IPS DF 6.9 (cell line): ENCODE measurements at places on chromosomes 4 and X.

DNA sequence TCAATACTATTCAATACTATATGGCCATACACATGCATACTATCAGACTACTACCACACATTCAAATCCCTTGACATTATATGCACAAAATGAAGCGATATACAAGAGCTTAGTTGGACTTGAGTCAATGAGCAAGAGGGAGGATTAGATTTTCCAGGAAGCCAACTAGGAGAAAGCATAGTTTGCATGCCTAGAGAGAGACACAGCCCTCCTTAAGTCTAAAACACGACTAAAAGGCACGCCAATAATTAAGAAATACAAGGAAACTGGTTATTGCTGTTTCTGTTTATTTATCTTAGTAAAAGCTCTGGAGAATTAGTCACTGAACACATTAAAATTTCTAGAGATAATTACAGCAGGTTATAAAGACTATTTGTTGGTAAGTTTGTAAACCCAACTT, 21.8 kb downstream of the MBNL3 start:
- DNase-seq: no peak

DNA sequence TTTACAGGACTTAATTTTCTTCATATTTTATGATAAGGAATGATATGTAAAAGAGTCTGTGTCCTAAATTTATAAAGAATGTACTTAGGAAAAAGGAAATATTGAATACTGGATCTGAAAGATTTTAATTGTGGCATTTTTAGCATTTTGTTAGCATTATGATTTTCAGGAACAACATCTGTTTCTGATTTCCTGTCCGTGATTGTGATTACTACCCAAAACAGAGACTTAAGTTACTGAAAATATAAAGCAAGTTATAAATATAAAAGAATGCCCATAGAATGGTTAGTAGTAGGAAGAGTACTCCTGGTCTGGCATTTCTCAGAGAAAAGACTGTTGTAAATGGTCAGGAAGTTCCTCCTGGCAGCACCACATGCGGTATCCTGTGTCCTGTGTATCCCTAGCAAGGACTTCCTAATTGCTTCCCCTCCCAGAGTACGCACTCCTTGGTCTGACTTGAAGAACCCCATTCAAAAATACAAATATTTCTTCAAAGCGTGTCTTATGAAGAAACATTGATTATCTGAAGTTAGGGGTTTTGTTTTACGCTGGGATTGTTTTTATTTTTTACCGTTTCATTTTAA, 88.9 kb downstream of the RS1 start:
- DNase-seq: no peak

DNA sequence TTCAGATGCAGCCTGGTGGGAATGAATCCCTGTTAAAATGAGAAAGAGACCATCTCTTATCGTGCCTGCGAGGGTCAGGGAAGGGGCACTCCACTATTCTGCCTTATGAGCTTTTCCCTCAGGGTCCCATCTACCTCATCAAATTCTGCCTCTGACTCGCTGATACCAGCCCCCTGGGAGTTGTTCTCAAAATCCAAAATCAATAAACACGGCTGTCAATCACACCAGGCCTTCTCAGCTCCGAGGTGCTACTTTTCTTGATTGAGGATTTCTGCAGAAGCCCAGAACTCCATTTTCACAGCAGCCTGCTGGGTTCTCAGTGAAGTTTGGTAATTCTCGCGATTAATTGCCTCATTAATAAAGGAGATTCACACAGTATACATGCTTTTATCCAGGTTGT, 312.6 kb downstream of the STIM2 start:
- DNase-seq: no peak

- DNase-seq: no peak
Measured at GRCh38 chrX:578531-578930, 52.1 kb upstream of the SHOX start.

DNA sequence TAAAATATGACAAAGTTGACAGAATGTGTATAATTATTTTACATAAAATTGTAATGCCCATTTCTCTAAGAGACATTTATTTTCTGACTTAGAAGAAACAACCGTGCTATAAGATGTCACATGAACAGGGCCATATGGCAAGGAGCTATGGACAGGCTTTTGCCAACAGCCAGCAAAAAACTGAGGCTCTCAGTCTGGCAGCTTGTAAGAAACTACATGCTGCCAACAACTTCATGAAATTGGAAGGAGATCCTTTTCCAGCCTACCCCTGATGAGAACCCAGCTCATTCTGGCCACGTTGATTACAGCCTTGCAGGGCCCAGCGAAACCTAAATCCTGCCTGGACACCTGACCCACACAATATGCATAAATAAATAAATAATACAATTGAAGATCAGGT, 250.3 kb upstream of the ARSJ start:
- DNase-seq: no peak

- DNase-seq: no peak
Measured at GRCh38 chr4:32268863-32269262, 1548.7 kb downstream of the PCDH7 start.

DNA sequence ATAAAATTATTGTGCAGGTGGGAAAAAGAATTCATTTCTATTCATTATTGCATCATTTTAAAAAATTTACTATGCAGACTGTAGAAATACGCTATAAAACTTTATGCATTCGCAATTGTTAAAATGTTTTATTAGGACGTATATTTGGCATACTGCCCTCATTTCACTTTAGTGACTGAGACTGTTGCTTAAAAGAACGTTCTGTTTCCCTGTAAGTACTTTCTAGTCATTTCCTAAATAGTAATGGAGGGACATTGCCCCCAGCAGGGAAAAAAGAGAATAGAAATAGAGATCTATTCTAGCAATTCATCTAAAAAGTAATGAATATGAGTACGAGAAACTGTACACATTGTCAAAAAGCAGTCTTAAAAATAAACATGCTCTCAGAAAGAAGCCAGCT, 1295.8 kb upstream of the TENM3 start:
- no peak for DNase-seq

GRCh38 chrX:70552130-70552704, 107.6 kb downstream of the DLG3 start:
- no peak for DNase-seq

GRCh38 chr4:142809559-142809958, 36.5 kb downstream of the INPP4B start:
- DNase-seq: no peak

DNA sequence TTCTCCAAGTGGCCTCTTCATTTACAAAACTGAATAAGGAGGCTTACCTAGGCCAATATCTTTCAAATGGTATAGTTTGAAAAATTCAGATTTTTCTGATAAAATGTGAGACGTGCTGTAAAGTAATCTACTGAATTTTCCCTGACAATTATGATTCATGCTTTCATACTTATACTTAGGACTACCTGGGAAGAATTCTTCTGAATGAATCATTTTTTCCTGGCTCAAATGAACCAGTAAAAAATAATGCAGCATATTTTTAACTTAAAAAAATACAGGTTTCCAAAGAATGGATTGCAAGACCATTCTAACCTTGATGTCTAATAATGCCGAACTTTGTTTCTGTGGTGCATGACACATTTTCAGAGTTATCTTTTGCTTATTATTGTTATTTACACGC, 375.4 kb downstream of the ZNF674 start:
- no peak for DNase-seq

GRCh38 chrX:108264376-108264775, 172.8 kb downstream of the ATG4A start:
- no peak for DNase-seq

DNA sequence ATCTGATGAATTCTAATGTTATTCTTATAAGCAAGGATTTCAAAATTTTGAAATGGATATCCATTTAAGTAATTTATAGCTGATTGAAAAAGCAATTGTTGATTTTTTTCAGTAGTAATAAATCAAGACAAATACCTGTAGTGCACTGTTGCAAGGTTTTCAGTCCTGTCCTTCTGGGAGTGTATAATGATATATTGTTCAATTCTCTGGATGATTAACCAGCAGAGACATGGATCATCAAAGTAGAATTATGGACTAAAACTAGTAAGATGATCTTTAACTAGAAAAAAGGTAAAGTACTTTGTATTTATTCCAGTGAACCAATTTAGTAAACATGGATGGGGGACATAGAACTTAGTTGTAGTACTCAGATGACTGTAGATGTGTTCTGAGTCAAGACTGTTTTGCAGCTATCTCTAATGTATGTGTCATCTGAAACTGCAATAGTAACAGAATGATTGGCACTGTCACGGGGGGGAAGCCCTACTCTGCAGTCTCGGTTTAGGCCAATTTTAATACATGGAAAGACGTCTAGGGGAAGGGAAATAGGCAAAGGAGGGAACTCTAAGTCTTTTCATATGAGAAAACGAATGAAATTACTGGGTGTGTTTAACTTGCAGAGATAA, 121.9 kb downstream of the GLRA3 start:
- DNase-seq: no peak

GRCh38 chr4:187380181-187380581, 615.4 kb upstream of the ZFP42 start:
- DNase-seq: peak; percentile 45

DNA sequence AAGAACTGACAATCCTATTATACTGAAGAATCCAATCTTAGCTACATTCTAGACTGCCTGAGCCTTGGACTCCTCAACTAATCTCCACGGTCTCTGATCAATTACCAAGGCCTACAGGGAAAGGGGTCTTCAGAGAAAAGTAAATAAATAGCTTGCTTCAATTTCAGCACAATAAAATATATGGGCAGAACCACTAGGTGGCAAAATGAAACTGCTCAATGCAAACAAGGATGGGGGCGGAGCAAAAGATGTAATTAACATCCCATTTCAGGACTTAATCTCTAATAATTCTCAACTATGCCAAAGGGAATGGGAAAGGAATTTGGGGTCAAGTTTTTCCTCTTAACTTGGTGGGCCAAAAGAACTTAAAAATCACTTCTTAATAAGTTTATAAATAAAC, 78.4 kb upstream of the MAP3K15 start:
- DNase-seq: no peak

DNA sequence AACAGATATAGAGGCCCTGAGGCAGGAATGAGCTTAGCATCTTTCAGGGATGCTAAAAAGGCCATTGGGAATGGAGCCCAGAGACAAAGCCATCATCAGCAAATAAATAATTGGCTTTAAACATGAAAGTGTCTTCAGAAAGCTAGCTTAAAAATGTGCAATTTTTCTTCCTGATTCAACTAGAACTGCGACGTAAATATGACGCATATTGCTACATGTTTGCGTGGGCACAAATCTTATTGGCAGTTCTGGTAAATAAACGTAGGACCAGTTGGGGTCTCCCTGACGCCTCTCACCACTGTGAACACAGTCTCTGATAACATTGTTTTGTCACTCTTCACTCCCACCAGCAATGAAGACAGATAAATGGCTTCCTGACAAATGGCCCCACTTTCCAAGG, 97.3 kb upstream of the SRD5A3 start:
- no peak for DNase-seq

- DNase-seq: no peak
Measured at GRCh38 chr4:158781963-158782362, 13.1 kb downstream of the FNIP2 start.

GRCh38 chrX:38018766-38019425, 12.5 kb downstream of the SYTL5 start:
- DNase-seq: no peak

- DNase-seq: no peak
Measured at GRCh38 chrX:42704454-42704853, 73.5 kb downstream of the PPP1R2C start.

GRCh38 chr4:54764476-54764875, 106.7 kb downstream of the KIT start:
- DNase-seq: no peak

- DNase-seq: no peak
Measured at GRCh38 chr4:85939595-85939994, 420.3 kb downstream of the MAPK10 start.

GRCh38 chr4:23333556-23333945, 556.3 kb downstream of the PPARGC1A start:
- DNase-seq: no peak

GRCh38 chrX:20585782-20586181, 319.1 kb upstream of the RPS6KA3 start:
- no peak for DNase-seq

DNA sequence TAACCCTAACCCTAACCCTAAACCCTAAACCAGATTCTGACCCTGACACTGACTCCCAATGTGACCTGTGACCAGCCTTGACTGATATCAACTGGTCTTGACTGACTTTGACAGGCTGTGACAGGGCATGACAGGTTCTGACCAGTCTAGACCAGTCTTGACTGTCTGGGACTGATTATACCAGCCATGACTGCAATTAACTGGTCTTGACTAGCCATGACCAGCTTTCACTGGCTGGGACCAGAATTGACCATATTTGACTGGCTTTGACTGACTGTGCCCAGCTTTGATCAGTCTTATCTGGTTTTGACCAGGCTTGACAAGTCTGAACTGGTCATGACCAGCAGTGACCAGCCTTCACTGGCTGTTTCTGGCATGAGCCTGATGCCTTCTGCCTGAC, 95.5 kb downstream of the BMP15 start:
- DNase-seq: no peak

- no peak for DNase-seq
Measured at GRCh38 chr4:70564033-70564432, 28.0 kb upstream of the AMBN start.

DNA sequence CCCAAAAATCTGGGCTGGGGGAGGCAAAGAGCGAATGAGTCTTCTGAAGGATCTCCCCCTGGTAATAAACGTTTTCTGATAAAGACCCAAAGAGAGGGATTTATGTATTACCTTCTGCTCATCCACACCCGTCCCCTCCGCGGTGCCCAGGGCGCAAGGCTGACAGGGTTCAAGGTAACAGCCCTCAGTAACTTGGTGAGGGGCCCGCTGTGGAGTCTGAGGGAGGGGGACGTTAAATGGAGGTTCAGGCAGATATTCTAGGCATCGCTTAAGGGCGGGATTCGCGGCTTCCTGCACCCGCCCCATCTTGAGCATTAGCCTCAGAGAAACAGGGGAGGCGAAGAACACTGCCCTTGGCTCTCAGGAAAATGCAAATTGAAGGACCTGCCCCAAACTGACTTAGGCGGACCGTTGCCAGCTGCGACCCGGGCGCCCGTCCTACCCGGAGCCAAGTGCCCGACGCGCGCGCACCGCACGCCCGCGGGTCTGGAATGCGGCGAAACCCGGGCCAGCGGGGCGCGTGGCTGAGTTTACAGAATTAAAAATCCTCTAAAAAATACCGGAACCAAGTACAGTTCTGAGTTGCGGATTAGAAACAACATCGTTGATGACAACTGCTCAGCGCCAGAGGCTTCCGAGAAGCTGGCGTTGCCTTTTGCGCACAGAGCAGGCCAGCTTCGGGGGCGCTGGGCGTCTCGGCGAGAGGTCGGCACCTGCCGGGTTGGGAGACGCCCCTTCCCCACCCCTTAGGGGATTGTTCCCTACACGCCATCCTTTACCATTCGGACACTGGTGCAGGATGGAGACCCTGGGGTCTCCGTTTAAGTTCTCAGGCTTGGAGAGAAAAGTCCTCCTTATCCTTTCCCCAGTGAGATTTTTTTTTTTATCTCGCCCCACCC, 2.8 kb downstream of the HELT start:
- DNase-seq: no peak

GRCh38 chrX:15468036-15468435, 25.1 kb downstream of the PIR start:
- no peak for DNase-seq

DNA sequence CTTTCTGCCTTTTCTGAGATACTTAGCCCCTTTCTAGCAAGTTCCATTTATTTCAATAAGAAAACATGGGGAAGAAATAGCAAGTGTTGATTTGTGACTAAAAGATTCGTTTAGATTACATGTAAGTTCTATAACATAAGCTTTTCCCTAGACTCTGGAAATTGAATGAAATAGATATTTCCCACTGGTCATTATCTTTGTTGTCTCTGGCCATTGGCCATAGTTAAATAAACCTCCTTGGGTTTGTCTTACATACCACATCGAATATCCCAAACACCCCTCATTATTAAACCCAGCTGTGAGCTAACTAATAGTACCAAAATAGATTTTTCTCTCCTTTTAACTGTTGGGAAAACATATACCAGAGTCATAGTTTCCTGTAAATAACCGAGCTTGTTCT, 534.8 kb downstream of the IQCM start:
- no peak for DNase-seq
